GOT3 (cell line): ENCODE measurements at places on chromosomes 12 and 14.

GRCh38 chr12:47274760-47275159 lies 195.0 kb upstream of the AMIGO2 start:
- no peak for DNase-seq

- no peak for DNase-seq
Measured at GRCh38 chr14:94615823-94616570, 3.8 kb downstream of the SERPINA3 start.

DNA sequence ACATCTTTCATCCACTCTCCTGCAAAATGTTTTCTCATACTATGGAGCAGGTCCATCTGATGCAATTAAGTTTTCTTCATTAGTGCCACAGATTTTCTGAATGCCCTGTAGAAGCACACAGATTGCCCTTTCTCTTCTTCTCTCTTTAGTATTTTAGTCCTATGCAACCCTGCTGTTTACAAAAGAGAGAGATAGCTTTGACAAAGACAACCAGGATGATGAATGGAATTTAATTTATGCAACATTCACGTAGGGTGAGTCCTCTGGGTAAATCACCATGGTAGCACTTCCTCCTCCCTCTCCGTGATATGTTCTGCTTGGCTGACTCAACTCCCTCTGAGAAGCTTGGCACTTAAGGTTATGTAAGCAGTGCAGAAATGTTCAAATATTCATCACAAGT lies 400.9 kb upstream of the PDE3A start:
- DNase-seq = no peak

DNA sequence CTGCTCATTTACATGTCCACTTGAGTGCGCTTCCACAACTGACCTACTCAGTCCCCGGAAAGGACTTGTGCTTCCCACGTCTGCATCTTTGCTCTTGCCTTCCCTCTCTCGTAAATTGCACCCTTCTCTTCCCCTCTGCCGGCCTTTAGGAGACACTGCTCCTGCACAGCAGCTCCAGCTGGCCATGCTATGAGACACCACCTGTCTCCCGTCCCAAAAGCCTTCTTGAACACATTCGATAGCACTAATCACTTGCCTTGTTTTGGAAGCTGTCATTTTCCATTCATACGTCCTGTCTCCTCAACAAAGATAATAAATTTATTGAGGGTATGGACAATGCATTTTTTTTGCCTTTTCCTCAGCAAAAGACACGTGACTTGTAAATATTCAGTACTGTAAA lies 15.7 kb upstream of the KCNA1 start:
- no peak for DNase-seq

DNA sequence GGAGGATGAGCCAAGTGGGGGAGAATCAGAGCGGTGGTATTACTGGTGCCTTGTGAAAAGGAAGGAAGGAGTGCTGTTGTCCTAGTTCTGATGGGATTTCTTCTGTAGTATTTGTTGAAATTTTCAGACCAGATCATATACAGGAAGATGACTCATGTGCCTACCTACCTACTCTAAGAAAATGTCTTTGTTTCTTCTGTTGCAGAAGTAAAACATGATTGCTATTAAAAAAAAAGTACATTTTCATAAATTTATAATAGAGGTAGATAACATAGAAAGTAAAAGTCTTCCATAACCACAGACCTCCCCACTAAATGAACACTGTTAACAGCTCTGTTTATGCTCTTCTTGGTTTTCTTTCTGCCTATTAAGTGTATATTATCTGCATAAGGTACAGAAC lies 26.9 kb downstream of the SAMD4A start:
- no peak for DNase-seq

DNA sequence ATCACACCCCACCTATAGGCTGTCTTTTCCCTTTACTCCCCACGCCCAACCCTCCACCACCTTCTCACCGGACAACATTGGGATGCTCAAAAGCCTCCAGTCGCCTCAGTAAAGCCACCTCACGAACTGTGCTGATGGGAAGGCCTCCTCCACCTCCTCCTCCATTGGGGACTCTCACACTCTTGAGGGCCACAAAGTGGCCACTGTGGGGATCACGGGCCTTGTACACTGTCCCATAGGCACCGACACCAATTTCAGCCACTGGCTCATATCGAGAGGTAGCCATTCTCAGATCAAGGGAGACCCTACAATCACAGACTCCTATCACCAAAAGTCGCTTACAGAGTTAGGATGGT lies 700 bp downstream of the CDK4 start:
- DNase-seq = no peak
